ENCODE measurements at places on chromosomes 12 and 14.
A peak's percentile ranks its signal among the peaks of the same experiment; 100 is the strongest.

GRCh38 chr14:102927878-102928411, 5.5 kb downstream of the AMN start:
- no peak for DNase-seq

- DNase-seq, result no peak
These were observed 57.0 kb downstream of the PHLDA1 start for GRCh38 chr12:75974323-75975187.

- peak; percentile 45 for DNase-seq
These were observed 273.9 kb upstream of the MIS18BP1 start for GRCh38 chr14:45526715-45527549.

GRCh38 chr12:3565985-3566384, 75.0 kb downstream of the PRMT8 start:
- no peak for DNase-seq

GRCh38 chr12:129523621-129524020, 380.2 kb downstream of the TMEM132D start:
- DNase-seq, result no peak

- no peak for DNase-seq
These were observed 1.9 kb downstream of the FZD10 start for GRCh38 chr12:130164216-130164542.

DNA sequence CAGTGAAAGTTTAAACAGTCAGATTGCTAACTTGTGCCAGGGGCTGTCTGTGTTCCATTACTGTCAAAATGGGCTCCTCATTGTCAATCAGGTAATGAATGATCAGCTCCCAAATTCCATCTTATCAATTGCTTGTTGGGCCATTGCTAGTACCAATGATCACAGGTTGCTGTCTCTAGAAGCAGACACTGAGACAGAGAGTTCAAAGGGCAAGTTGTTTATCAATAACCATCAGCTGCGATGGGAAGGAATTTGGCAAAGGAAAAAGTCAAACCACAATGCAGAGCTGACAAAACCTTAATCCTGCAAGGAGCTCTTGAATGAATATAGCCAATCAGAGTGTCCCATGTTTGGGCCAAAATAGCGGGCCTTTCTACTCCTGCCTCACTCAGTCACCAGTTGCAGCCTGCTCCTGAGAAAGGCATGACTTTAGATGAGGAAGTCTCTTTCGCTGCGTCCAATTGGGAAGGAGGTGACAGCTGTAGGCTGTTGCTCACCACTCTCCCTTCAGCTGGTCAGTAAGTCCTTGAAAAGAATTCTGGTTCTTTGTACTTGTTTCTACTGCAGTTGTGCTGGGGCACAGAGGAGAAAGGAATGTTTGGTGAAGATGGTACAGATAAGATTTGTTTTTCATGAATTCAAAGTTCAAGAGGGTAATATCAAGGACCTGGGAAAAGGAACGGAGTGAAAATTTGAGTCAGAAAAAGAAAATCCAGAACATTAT, 179.2 kb upstream of the PDE3A start:
- no peak for DNase-seq

Data from mammary epithelial cell (primary cell).